Pulmonary artery endothelial cell (primary cell): ENCODE measurements at places on chromosomes 13 and 19.

GRCh38 chr19:35717665-35718344 lies at the start of gene KMT2B:
KMT2B (plus strand) TSS chr19:35718003; CDS start chr19:35718019, 16 bp downstream.
- DNase-seq, result no peak

GRCh38 chr13:43284162-43284561 lies 260.8 kb downstream of the DNAJC15 start:
- no peak for DNase-seq

GRCh38 chr19:35144259-35144599 lies 1.2 kb downstream of the FXYD7 start:
- DNase-seq, result no peak

DNA sequence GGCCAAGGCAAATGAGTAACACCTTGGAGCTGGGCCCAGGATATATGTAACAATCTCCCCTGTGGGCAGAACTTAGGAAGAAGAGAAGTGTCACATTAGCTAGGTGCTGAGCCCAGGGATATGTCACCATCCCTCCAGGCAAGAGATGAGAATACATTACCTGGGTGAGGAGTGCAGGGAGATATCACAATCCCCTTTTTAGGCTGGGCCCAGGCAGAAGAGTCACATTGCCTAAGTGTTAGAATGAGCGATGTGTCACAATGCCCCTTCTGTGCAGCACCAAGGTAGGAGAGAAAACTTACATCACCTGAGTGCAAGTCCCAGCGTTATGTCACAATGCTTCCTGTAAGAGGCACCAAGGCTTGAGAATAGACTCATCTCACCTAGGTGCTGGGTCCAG lies 60.3 kb downstream of the ZNF726 start:
- no peak for DNase-seq

- no peak for DNase-seq
Measured at GRCh38 chr19:23774106-23774505, 15.4 kb upstream of the ZNF681 start.

- DNase-seq, result no peak
Measured at GRCh38 chr19:41128692-41129091, 14.5 kb downstream of the CYP2F1 start.

- no peak for DNase-seq
Measured at GRCh38 chr13:26941345-26942174, 181.0 kb upstream of the GPR12 start.

GRCh38 chr19:5068233-5069072 lies 99.5 kb downstream of the KDM4B start:
- DNase-seq, result no peak

DNA sequence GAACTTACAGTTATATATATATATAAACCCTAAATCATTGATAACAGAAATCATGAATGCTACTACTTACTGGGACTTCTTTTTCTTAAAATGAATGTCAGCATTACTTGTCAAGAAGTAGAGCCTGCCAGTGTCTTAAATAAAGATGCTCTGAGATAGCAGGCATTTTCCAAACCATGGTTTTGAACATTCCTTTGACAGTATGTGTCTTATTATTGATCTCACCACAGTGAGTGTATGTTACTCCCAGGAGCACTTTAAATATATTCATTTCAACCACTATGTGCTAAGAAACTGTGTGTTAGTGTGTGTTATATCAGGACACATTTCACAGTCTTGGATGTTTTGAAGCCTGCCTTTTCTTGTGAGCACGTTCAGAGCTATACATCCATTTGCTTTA lies 28.2 kb downstream of the TNFRSF19 start:
- DNase-seq, result no peak

DNA sequence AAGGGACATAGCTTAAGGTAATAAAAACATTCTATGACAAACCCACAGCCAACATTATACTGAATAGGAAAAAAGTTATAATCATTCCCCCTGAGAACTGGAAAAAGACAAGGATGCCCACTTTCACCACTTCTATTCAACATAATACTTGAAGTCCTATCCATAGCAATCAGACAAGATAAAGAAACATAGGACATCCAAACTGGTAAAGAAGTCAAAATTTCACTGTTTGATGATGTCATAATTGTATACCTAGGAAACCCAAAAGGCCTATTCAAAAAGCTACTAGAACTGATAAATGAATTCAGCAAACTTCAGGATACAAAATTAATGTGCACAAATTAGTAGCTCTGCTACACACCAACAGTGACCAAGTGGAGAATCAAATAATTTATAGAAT lies 1590.0 kb upstream of the PCDH20 start:
- no peak for DNase-seq

- DNase-seq, result no peak
Measured at GRCh38 chr13:46555722-46556417, 2.9 kb downstream of the LRCH1 start.

- no peak for DNase-seq
Measured at GRCh38 chr13:105552078-105552477, 983.4 kb downstream of the EFNB2 start.

DNA sequence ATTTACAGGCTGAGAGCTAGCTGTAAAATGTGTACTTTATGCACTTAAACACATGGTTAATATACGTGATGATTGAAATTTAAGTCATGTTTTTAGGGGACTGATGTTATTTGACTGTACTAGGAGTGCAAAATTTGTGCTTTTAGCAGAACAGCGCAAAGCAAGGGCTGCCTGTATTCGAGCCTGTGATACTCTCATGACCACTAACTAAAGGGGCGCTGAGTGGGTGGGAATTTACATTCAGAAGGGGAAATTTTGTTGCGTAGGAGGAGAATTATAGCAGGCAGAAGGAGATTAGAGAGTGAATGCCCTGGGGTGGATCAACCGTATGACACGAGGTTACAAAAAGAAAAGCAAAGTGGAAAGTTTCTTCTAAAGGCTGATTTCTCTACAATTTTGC lies 271.8 kb upstream of the HTR2A start:
- no peak for DNase-seq

- no peak for DNase-seq
Measured at GRCh38 chr13:34941436-34941834, 635 bp upstream of the NBEA start.

- DNase-seq, result no peak
Measured at GRCh38 chr19:32649751-32650150, 25.2 kb downstream of the ANKRD27 start.

DNA sequence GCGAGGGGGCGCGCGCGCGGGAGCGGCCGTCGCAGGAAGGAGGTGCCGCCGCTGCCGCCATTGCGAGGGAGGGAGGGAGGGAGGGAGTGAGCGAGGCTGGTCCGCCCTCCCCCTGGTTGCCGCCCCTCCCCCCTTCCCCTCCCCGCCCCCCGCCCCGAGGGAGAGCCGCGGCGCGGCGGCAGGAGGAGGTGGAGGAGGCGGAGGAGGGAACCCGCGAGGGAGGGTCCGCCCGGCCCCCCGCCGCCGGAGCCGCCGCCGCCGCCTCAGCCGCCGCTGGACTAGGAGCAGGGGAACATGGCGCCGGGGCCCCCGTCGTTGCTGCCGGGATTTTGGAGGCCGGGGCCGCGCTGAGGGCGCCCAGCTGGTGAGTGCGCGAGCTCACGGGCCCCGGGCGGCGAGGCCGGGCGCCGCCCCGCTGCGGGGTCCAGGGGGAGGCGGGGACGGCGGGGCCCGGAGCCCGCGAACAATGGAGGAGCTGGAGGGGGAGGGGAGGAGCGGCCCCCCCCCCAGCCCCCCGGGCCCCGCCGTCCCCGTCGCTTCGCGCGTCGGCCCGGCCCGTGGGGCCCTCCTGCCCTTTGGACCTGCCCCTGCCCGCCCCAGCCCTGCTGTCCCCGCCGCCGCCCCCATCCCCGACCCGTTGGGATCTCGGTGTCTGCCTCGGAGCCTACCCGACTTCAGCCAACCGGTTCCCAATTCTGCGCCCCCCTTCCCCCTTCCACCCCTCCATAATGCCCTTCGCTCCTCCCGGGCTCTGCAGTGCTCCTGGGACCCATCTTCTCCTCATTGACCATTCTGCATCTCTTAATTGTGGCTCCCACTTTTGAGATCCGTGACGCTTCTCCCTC lies at the start of gene ARHGAP35:
ARHGAP35 (plus strand) TSS at position 152 of the 845 bp plus-strand sequence. CDS start 57,679 bp downstream, outside the sequence.
- no peak for DNase-seq

GRCh38 chr19:15863272-15863671 lies 34.6 kb downstream of the CYP4F2 start:
- DNase-seq, result no peak

GRCh38 chr13:112582263-112582662 lies 5.7 kb downstream of the TUBGCP3 start:
- DNase-seq, result no peak

DNA sequence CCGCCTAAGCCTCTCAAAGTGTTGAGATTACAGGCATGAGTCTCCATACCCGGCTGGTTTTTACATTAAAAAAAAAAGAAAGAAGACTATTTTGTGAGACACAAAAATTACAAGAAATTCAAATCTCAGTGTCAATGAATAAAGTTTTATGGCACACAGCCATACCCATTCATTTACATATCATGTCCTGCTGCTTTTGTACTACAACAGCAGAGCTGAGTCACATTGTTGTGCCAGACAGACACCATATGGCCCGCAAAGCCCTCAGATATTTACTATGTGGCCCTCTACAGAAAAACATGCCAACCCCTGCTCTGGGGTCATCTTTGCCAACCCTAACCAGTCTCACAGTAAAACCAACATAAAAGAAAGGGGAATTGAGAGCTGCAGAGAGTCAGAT lies 5.3 kb downstream of the SMIM7 start:
- no peak for DNase-seq

DNA sequence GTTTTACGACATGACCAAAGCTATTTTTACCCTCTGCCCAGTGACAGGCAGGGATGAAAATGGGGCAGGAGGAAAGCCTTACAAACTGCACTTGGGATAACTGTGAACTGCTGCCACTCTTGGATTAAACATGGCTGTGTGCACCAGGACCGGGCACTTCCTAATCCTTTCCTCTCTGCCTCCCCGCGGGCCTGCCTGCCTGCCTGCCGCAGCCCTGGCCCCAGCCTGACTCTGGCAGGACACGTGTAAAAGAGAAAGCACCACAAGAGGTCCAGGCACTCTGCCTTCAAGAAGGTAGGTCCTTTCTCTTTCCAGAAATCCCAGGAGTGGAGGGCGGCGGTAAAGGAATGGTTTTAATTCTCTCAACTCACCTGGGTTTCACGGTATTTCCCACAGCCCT lies 4.8 kb downstream of the TSHZ3 start:
- DNase-seq, result no peak

- DNase-seq, result no peak
Measured at GRCh38 chr19:55305491-55305890, 19.6 kb downstream of the TMEM150B start.

- peak; percentile 56 for DNase-seq
Measured at GRCh38 chr13:44801990-44802389, 187.3 kb downstream of the NUFIP1 start.

DNA sequence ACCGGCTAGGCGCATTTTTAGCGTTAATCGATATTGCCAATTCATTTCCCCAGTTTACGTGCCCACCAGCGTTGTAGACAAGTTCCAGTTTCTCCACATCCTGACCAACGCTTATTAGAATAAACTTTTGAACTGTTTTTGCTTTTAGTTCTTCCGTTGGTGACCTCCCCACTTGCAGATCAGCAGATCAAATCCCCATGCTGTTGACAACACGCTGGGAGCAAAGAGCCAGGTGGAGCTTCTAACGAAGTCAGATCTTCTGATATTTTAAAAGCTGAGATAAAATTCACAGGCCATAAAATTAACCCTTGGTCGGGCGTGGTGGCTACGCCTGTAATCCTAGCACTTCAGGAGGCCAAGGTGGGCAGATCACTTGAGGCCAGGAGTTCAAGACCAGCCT lies 21.2 kb downstream of the RCN3 start:
- no peak for DNase-seq

- DNase-seq, result no peak
Measured at GRCh38 chr13:35770756-35771297, 294.3 kb upstream of the MAB21L1 start.

DNA sequence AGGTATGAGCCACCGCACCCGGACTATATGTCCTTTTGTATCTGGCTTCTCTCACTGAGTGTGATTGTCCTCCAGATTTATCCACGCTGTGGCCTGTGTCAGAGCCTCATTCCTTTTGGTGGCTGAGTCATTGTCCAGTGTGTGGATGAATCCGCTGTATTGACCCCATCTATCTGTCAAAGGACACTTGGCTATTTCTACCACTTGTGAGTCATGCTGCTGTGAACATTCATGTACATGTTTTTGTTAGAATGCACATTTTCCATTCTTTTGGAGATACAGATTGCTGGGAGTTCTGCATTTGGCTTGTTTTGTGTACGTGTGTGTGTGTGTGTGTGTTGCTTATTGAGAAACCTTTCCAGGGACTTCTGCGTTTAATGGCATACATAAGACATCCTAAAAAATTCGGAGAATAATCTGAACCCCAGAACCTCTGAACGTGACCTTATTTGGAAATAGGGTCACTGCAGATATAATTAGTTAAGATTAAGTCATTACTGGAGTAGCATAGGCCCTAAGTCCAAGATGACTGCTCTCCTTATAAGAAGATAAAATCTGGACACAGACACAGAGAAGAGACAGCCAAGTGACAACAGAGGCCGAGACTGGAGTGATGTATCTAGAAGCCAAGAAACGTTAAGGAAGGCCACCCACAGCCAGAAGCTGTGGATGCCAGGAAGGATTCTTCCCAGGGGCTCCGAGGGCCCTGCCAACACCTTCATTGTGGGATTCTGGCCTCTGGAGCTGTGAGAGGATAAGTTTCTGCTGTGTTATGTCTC lies 4.9 kb upstream of the GIPC3 start:
- peak; percentile 66 for DNase-seq

- DNase-seq, result peak; percentile 11
Measured at GRCh38 chr13:77565635-77566034, 30.1 kb downstream of the SCEL start.

DNA sequence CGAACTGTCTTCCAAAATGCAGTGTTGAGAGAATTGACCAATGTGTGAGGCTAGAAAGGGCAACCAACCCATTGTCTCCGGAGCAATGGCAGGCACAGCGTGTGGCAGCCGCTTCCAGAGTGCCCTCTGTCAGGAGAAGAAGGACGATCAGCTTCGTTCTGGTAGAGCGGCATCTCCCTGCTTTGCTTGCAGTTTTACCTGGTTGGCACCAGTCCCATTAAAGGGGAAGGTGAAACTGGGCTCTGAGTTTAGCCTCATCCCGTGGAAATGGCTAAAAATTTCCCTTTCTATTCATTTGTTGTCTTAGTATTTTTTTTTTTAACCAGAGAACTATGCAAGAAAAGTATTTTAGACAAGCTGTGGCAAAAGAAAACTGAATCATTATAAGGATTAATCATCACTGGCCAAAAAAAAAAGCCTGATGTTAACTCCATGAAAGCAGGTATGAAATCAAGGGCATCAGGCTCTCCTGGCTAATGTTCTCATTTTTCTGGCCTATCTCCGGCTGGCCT lies 81.5 kb upstream of the SLC7A1 start:
- no peak for DNase-seq

- DNase-seq, result no peak
Measured at GRCh38 chr19:17687141-17687856, 855 bp downstream of the UNC13A start.

DNA sequence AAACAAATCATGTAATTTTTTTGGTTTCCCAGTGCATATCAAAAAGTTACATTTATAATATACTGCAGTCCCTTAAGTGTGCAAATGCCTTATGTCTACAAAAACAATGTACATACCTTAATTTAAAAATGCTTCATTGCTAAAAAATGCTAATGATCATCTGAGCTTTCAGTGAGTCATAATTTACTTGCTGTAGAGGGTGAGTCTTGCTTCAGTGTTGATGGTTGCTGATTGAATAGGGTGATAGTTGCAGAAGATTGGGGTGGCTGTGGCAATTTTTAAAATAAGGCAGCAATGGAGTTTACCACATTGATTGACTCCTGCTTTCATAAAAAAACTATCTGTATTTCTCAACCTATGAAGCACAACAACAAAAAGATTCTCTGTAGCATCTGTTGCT lies 613.9 kb downstream of the TBC1D4 start:
- DNase-seq, result no peak
